Skin of body (tissue), 3 donors: ENCODE measurements at places on chromosomes 13 and 19. TPM values are rescaled to one million over a fixed set of nuclear protein-coding genes. Genes with fewer than 3 reads are reported as not detected.

DNA sequence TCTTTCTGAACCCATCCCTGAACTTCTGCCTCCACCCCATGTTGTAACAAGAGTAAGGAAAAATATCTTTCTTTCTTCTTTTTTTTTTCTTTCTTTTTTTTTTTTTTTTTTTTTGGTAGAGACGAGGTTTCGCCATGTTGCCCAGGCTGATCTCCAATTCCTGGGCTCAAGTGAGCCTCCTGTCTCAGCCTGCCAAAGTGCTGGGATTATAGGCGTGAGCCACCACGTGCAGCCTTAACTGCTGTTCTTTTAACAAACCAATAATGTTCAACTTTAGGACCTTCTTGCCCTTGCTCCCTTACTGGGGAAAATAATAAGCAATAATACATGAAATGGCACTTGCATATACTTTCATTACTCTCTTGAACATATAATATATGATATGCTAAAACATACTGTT is 19.6 kb downstream of the GPR183 start:
- DNase-seq, result peak; percentile 28

DNA sequence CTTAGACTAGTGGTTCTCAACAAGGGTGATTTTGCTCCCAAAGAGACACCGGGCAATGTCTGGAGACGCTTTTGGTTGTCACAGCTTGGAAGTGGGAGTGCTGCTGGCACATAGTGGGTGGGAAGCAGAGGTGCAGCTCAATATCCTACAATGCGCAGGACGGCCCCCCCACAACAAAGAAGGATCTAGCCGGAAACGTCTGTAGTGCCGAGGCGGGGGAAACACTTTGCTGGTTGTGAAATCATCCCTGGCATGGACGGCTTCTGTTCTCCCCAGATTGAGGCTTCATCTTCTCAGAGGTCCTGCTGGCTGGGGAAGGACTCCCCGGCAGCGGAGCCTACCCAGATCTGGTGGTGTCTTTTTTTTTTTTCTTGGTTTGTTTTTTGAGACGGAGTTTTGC is 13.4 kb upstream of the SYT5 start:
- DNase-seq, result no peak

The LCP1 gene
- total RNA-seq, result 46.7 TPM

DNA sequence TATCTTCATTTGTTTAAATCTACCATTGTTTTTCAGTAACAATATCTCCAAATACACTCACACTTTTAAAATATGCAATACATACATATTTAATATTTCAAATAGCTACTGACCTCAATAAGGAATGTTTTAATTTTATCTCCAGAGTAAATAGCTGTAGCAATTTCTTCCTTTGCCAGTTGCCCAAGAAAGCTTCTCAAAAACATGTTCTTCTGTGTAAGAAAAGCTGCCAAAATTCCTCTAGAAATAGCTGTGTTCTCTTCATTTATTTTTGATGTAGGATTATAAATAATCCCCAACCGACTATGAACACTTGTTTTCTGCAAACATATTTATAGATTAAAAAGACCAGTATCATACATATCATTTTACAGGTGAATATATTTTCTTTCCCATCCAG is 150.5 kb downstream of the UGGT2 start:
- DNase-seq, result no peak

DNA sequence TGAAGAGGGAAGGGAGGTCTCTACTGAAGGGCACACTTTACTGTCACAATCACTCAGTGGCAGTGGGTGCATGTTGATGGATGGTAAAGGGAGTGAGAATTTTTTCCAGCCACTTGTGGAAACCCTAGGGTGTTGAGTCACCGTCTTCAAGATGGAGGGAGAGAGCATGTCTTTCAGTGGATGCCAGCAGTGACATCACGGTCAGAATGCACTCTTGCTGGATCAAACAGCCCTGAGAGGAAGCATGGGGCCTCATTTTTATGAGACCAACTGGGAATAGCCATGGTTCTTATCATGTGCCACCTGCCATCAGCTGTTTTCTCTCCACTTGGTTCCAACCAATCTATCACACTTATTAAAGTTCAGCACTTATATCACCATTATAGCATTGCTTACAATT is 182.5 kb downstream of the KCNRG start:
- no peak for DNase-seq

DNA sequence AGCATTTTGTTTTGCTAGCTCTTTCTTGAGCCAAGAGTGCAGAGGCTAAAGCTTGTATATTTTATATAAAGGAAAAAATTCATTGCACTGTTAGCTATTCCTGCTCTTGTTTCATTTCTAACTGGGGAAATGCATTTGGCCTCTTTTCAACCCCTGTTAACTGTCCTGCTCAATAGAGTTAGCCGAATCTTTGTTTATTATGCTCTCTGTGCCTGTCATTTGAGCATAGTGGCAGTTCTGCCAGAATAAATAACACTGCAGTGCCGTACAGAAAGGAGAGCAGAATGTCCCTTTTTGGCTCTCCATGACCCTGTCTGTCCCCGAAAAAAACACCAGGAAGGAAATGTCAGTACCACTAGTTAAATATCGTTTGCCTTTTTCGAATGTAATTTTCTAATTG is 350.8 kb downstream of the MYO16 start:
- no peak for DNase-seq

- no peak for DNase-seq
Measured at GRCh38 chr19:47210180-47210490, 20.9 kb downstream of the BBC3 start.

The ZNF536 gene
- total RNA-seq, result 8.9 TPM

The ZNF44 gene
- 18.2 TPM for total RNA-seq

- DNase-seq, result no peak
Measured at GRCh38 chr19:19471682-19472081, 43.7 kb downstream of the TSSK6 start.
